ENCODE measurements at places on chromosomes 4 and X.

DNA sequence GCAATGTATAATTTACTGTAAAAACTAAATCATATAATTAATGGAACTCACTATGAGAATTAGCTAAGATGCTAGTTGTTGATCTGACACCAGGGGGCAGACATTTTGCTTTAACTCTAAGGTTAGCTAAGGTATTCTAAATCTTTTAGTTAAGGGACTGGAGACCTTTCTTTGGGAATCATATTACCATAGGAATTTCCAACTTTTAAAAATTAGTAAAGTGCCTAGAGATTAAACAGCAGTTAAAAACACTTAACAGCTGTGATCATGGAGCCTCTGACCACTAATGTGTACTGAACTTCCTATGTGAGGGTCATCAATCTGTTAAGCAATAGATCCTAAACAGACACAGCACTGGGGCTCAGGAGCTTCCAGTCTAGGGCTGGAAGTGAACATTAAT is 226.6 kb downstream of the NSUN7 start:
- peak; percentile 12 for DNase-seq

GRCh38 chr4:47106561-47106960 is 75.2 kb downstream of the GABRB1 start:
- no peak for DNase-seq

- no peak for DNase-seq
Measured at GRCh38 chr4:112518675-112519074, 2.7 kb upstream of the NEUROG2 start.

DNA sequence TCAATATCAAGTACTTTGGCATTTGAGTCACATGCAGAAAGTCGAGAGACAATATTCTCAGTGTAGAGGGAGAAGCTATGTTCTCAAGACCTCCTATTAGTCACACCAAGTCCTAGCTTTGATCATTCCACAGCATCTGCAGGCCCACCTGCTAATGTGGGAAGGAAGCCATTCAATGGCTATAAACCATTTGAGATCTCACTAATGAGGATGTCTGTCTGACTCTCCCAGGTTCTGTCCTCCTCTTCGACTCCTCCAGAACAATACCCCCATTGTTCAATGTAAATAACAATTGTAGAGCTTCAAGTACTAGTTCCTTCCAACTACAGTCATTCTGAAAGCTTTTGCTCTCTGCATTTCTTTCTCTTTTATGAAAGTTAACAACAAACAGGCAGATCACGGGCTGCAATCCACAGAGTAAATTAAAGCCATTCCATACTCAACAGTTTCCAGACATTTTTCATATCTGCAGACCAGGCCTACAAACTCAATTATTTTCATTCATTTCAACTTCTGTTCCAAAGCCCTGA is 140.2 kb upstream of the EDNRA start:
- no peak for DNase-seq

GRCh38 chrX:40073439-40074054 is 24.2 kb downstream of the BCOR start:
- no peak for DNase-seq

DNA sequence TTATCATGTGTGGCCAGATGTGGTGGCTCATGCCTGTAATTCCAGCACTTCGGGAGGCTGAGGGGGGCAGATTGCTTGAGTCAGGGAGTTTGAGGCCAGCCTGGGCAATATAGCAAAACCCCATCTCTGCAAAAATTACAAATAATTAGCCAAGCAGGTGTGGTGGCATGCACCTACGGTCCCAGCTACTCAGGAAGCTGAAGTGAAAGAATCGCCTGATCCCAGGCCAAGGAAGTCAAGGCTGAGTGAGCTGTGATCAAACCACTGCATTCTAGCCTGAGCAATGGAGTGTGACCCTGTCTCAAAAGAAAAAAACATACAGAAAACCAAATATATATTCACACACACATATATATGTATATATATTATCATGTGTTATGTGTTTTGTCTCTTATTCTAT is 15.0 kb downstream of the APELA start:
- no peak for DNase-seq

- no peak for DNase-seq
Measured at GRCh38 chr4:26094911-26095310, 180.9 kb downstream of the SMIM20 start.

- no peak for DNase-seq
Measured at GRCh38 chr4:53009824-53010223, 147.7 kb downstream of the RASL11B start.

GRCh38 chr4:83013420-83013867 is 2.8 kb upstream of the LIN54 start:
- DNase-seq = no peak

DNA sequence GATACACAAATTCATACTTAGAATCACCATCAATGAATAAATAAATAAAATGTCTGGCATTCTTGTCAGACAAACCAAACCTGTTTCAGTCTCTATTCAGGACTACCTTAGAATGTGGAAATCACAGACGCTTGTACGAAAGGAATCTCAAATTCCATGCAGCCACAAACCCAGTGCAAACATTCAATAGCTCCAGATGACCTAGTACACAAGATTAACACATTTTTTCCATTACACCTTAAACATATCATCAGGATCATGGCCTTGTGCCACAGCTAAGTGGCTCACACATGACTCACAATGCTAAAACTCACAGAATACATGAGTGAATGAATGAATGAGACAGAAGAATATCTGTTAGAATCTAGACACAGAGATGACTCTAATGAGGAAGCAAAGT is 134.2 kb downstream of the PWWP3B start:
- DNase-seq = no peak

- no peak for DNase-seq
Measured at GRCh38 chr4:32884198-32884597, 2164.0 kb downstream of the PCDH7 start.

- no peak for DNase-seq
Measured at GRCh38 chrX:149453030-149453429, 52.1 kb downstream of the IDS start.

- no peak for DNase-seq
Measured at GRCh38 chr4:123956204-123956603, 559.6 kb downstream of the SPRY1 start.

DNA sequence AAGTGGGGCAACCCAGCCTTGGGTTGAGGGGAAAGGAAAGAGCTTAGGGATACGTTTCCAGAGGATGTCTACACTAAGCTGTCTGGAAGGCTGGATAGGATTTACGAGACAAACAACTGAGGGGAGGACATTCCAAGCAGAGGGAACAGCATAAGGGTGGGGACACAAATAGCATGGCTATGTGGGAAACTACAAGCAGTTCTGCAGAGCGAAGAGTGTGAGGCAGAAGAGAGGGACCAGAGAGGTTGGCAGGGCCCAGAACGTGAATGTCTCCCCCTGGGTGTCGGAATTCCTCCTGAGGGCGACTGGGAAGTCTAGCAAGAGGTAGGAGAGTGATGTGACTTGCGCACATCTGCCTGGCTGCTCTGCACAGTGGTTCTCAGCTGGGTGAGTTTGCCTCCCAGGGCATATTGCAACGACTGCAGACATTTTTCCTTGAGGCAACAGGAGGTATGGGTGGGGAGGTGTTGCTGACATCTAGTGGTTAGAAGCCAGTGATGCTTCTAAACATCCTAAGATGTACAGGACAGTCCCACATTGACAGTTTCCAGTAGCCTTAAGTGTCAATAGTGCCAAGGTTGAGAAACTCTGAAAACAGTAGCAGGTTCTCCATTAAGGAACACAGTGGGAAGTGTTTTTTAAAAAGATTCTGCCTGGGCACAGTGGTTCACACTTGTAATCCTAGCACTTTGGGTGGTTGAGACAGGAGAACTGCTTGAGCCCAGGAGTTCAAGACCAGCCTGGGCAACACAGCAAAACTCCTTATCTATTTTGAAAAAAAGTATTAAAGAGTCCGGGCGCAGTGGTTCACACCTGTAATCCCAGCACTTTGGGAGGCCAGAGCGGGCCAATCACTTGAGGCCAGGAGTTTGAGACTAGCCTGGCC is 9.2 kb downstream of the NDUFA1 start:
- DNase-seq = no peak

DNA sequence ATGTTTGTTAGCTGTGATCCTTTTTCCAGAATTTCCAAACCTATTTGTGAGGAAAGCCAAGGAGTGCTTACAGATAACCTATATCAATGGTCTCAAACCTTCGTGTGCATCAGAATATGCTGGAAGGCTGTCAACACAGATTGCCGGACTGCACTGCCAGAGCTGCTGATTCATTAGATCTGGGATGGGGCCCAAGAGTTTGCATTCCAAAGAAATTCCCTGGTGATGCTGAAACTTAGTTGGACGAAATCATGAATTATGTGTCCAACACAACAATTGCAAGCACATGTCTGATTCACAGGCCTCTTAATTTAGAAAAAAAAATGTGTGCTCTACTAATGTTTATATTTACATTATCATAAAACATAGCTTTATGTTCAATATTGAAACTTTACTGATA is 544.0 kb upstream of the AMOT start:
- DNase-seq = no peak

- no peak for DNase-seq
Measured at GRCh38 chr4:78347527-78347926, 204.0 kb upstream of the ANXA3 start.

GRCh38 chr4:177079327-177079726 is 230.3 kb upstream of the NEIL3 start:
- no peak for DNase-seq

DNA sequence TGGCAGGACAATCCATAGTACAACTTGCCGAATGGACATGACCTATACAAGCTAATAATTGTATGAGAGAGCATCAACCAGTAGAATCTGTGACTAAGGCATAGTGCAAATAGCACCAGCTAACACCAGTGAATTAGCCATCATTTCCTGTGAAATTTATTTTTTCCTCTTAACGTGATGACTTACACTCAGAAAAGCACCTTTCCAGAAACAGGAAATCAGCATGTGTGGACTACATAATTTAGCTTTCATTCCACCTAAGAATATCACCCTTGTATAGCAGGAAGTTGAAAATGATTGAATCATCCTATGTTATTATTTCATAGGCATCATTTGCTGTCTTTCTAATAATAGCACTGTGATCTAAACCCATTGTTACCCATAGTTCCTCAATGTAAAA is 1393.4 kb upstream of the PCDH7 start:
- no peak for DNase-seq

- DNase-seq = no peak
Measured at GRCh38 chr4:132108784-132109183, 1040.3 kb upstream of the PCDH10 start.

DNA sequence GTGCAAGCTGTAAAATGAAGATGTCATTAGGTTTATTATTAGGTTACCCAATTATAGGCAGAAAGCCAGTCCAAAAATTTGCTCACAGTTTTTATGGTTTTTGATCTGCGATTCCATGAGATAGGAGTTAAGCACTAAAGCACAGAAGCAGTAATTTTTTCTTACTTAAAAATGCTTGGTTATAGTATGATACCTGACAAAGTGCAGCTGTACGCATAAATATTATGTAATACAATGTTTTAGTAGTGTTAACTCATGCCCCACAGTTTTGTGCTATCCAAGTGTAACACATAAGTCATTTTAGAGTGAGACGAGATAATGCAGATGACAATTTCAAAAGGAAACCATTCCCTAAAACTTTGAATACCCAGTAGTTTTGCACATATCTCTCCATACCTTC is 357.8 kb downstream of the TMA16 start:
- no peak for DNase-seq

DNA sequence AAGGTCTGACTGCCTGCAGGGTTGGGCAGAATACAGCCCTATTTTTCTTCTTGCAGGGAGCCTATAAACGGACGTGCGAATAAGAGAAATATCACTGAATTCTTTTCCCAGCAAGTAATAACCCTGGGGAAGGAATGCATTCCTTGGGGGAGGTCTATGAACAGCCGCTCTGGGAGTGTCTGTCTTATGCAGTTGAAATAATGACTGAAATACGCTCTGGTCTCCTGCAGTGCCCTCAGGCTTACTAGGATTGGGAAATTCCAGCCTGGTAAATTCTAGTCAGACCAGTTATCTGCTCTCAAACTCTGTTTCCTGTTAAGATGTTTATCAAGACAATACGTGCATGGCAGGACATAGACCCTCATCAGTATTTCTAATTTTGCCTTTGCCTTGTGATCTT is 72.1 kb upstream of the FAM241A start:
- DNase-seq = no peak

- DNase-seq = no peak
Measured at GRCh38 chr4:153205757-153206156, 1.5 kb downstream of the TRIM2 start.

GRCh38 chr4:23942471-23942870 is 52.6 kb upstream of the PPARGC1A start:
- no peak for DNase-seq

GRCh38 chr4:112510291-112511092 is 5.5 kb downstream of the NEUROG2 start:
- no peak for DNase-seq

GRCh38 chr4:66340286-66340893 is 670.1 kb upstream of the EPHA5 start:
- DNase-seq = no peak

- no peak for DNase-seq
Measured at GRCh38 chr4:141659539-141659938, 23.2 kb downstream of the IL15 start.

- no peak for DNase-seq
Measured at GRCh38 chrX:129798888-129799287, 19.1 kb downstream of the SASH3 start.

DNA sequence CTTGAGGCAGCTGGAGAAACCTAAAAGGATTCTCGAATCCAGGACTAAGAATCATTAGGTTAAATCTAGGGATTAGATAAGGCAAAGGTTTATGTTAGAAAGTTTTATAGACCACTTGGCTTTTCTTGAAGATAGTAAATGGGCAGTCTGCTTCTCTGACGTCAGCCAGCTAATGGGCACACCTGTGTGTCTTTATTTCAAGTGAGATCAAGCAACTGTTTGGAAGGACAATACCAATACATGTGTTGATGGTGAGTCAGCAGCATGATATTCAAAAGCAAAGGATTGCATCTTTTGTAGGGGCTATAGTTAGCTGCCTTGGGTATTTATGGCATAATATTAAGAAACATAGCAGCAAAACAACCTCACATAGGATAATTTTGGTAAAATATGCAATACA is 46.5 kb upstream of the GRPR start:
- DNase-seq = no peak

GRCh38 chr4:25818371-25818871 is 44.4 kb downstream of the SEL1L3 start:
- DNase-seq = no peak

DNA sequence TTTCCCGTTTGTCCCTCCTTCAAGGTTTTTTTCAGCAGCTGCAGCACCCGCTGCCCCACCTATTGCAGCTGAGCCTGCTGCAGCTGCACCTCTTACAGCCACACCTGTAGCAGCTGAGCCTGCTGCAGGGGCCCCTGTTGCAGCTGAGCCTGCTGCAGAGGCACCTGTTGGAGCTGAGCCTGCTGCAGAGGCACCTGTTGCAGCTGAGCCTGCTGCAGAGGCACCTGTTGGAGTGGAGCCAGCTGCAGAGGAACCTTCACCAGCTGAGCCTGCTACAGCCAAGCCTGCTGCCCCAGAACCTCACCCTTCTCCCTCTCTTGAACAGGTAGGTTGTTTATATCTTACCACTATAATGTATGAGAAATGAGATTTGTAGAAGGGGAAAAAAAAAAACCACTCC is 4.5 kb downstream of the PRR27 start:
- DNase-seq = no peak
